GM12878 (cell line): ENCODE measurements at places on chromosomes 4 and X. TPM values are rescaled to one million over a fixed set of nuclear protein-coding genes. Genes with fewer than 3 reads are reported as not detected.

Gene LRP2BP
- total RNA-seq = 0.48 and 0.62 TPM in 2 replicates

Gene PPP4R3C
- not detected in 2 replicates for total RNA-seq

Gene APBB2
- total RNA-seq = 24.6 and 24.8 TPM in 2 replicates

Gene ADH1C
- 0.24 and 0.54 TPM in 2 replicates for total RNA-seq

Gene FAT4
- 0.03 TPM in 1 of 2 replicates, not detected in the other for total RNA-seq

Gene RAB40A
- total RNA-seq = 0.08 and 0.26 TPM in 2 replicates

Gene SOX3
- total RNA-seq = not detected in 2 replicates

Gene USP17L24
- total RNA-seq = not detected in 2 replicates

Gene PITX2
- total RNA-seq = not detected in 2 replicates

Gene GPR34
- 0.13 TPM in 2 replicates for total RNA-seq

Gene ARHGAP4
- 112 and 120 TPM in 2 replicates for total RNA-seq

Gene GPR119
- not detected in 2 replicates for total RNA-seq

Gene LRAT
- not detected in 2 replicates for total RNA-seq

Gene VCX3B
- not detected in 2 replicates for total RNA-seq

Gene FDCSP
- not detected in 2 replicates for total RNA-seq
